ENCODE measurements at places on chromosomes 3 and 15.

GRCh38 chr3:8499181-8499611 lies 2.4 kb upstream of the LMCD1 start:
- DNase-seq = no peak

DNA sequence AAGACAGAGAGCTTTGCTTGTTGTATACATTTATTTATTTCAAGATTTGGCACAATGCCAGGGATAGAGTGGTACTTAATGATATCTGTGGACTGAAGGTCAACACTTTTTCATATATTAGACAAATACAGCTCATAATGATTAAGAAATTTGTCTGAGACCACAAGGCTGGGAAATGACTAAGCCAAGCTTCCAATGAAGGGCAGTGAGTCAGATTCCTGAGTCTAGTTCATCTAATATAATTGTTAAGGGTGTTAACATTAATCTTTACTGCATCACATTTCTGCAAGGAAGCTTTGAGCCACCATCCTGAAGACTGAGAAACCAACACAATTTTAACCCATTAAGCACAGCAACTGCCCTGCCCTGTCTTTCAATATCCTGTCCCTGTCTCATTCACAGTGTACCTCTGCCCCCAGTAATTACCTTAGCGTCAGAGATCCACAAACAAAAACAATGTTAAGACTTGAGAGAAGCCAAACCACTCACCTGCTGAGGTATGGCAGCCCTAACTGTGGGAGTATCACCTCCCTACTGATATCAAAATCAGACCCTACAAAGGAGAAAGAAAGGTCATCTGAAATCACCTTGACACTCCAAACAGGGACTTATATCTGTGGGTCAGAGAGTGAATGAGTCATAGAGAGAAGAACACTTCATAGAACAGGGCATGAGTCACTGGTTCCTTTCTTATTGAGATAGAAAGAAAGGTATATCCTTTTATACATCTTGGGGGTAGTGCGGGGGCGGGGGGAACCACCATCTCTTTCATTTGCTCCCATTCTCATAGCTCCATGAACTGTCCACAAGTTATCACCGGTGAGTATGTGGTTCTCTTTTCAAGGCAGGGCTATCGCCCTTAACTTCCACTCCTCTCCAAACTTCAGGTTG lies 74.7 kb downstream of the MAGI1 start:
- DNase-seq = peak; percentile 17

- DNase-seq = no peak
Measured at GRCh38 chr3:17553080-17553479, 189.4 kb downstream of the TBC1D5 start.

GRCh38 chr15:73946795-73947370 lies 20.6 kb downstream of the LOXL1 start:
- no peak for DNase-seq

DNA sequence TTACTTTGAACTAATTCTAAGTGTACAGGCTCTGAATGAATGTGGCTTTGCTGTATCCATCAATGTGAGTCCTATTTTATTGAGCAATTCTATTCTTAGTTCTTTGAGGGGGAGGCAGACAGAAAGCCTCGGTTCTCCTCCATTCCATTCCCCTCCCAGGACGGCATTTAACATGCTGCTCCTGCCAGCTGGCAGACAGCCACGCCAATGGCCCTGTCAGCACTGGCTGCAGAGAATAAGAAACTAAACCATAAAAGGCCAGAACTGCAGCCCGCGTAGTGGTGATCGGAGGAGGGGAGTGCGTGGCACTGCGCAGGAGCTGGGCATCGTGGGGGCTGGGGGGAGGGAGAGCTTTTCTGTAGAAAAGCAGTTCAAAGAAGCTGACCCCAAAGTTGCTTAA lies 76.0 kb upstream of the HACD2 start:
- DNase-seq = no peak

GRCh38 chr15:43776718-43777266 lies at the start of gene ELL3:
ELL3 (minus strand) TSS chr15:43776966; CDS start chr15:43776901, 65 bp downstream.
- DNase-seq = peak; percentile 68

GRCh38 chr15:96948981-96949380 lies 618.5 kb downstream of the NR2F2 start:
- DNase-seq = no peak

- no peak for DNase-seq
Measured at GRCh38 chr15:67821784-67822440, 3.4 kb upstream of the SKOR1 start.

- DNase-seq = no peak
Measured at GRCh38 chr3:146169891-146170290, 8.9 kb upstream of the PLOD2 start.

GRCh38 chr3:129567176-129567705 lies 24.3 kb downstream of the H1-8 start:
- no peak for DNase-seq
